ENCODE measurements at places on chromosomes 11 and 22. TPM values are rescaled to one million over a fixed set of nuclear protein-coding genes. Genes with fewer than 3 reads are reported as not detected.

ZNF70 gene
- polyA plus RNA-seq: 2.1 TPM

P2RY6 gene
- polyA plus RNA-seq: 1.2 TPM

- DNase-seq: no peak
Measured at GRCh38 chr11:67440229-67441097, 2.8 kb downstream of the CORO1B start.

DNA sequence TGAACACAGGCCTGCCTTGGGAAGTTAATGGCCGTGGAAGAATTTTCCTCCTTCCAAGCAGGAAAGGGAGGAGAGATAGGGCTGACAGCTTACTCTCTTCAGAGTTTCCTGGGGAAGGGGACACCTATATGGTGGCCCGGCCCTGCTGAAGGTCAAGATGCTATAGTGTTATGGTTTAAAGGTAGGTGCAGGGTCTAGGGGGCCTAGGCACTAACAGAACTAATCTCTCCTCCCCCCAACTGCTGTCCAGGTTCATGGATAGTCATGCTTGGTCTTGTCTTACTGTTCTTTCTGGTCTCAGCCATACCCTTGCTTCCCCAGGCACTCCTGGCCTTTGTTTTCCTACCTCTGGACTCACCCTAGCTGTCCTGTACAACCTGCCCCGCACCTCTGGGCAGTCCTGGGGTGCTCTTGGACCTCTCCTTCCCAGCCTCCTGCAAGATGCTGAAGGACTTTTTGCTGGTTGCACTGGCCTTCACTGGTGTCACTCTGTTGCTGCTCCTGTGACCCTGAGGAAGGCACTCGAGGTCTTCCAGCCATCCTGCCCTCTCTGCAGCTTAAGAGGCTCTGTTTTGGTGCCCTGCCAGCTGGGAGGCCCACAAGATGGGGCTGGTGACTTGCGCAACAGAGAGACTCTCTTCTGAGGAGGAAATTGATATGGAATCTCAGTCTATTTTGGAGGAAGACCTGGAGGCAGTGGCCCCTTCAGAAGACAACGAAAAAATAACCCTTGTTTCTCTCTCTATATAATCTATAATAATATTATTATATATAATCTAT, 17.9 kb downstream of the SEC14L3 start:
- no peak for DNase-seq

DNA sequence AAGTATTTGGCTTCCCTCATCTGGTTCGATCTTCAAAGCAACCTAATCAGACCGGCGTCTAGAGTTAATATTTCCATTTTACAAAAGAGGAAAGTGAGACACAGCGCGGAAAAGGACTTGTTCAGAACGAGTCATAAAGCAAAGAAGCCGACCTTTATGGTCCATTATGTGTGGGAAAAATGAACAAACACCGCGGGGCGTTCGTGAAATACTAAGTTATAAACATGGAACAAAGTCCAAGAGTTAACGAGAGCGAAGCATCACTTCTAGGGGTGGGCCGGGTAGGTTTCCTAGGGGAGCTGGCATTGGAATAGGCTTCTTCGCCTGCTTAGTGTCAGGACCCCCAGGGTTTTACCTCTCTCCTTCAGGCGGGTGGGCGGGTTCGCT, 575 bp downstream of the DUSP18 start:
- no peak for DNase-seq

GRCh38 chr22:43978558-43978957, 23.3 kb downstream of the SAMM50 start:
- no peak for DNase-seq

GRCh38 chr11:61486779-61487178, 21.8 kb upstream of the LRRC10B start:
- DNase-seq: no peak

DNA sequence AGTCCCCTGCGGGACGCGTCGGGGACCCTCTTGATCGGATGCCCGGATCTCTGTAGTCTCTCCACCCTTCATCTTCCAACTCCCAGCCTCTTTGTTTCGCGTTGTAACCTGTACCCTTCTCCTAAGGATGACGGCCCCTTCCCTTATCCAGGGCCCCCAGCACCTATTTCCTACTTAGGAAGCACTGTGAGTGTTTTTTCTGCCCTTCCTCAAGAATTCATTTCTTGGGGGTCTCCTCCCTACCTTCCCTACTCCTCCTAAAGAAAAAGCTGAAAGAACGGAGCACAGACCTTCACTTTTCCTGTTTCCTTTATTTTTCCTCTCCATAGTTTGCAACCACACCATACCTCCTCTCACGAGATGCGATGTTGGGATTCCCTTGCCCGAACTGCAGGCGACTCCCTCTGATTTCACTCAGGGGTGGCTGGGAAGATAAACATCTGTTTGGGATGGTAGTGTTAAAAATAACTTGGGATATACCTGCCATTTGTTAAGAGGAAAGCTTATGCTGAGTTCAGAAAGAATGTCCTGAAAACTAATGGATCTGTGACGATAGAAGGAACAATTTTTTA, 593 bp downstream of the FAM118B start:
- DNase-seq: no peak

GRCh38 chr22:42313804-42314581, 43.5 kb upstream of the TCF20 start:
- peak; percentile 53 for DNase-seq

- no peak for DNase-seq
Measured at GRCh38 chr11:18408558-18409291, 3.4 kb upstream of the LDHC start.

Measured in heart right ventricle (tissue), 16 donors.